ENCODE measurements at places on chromosomes 12 and 14.

GRCh38 chr14:56324856-56325699 lies 206.9 kb downstream of the PELI2 start:
- peak; percentile 8 for DNase-seq

DNA sequence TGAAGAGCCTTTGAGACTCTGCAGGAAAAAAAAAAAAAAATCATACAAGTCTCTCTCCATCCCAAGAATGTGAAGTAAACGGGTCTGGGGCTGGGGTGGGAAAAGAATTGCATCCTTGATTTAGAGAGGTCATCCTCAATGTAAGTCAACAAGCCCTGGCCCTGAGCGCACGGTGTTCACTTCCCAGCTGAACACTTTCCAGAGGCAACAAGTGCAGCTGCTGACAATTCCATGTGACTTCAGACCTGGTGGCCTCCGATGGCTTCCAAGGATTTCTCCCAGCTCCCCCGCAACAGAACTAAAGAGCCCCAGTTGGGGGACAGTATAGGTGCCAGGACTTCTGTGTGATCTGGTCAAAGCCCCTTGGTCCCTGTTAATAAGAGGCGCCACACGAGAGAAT lies 2.4 kb downstream of the RILPL1 start:
- no peak for DNase-seq

DNA sequence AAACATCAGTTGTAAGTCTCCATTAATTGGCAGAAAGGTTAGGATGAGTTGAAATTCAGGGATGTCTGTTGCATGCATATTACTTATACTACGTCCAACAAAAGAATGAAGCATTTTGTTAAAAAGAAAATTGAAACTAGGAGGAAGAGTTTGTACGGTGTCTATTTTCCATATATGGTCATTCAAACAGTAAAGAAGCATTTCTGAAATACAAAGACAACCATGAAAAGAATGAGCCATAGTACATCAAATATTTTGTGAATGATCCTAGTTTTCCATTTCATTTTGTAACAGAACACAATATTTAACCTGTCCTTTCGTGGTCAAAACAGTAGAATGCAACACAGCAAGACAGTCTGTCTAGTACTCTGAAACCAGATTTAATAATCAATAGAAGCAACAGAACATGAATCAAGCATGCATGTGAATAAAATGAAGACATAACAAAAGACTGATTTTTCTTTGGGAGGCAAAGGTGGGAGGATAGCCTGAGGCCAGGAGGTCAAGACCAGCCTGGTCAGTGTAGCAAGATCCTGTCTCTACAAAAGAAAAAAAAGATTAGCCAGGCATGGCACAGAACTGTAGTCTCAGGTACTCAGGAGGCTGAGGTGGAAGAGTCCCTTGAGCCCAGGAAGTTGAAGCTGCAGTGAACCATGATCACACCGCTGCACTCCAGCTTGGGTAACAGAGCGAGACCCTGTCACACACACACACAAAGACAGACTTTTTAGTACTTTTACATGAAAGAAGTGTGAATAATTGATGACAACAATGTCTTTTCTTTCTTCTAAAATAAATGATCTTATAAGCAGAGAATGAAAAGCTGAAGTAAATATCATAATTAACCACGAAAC lies 156.0 kb downstream of the LRIG3 start:
- DNase-seq, result peak; percentile 69

GRCh38 chr12:69509308-69509736 lies 39.1 kb downstream of the FRS2 start:
- DNase-seq, result peak; percentile 49

GRCh38 chr14:93955850-93956481 lies 20.4 kb downstream of the ASB2 start:
- no peak for DNase-seq

GRCh38 chr12:90999527-90999926 lies 5.2 kb downstream of the EPYC start:
- peak; percentile 49 for DNase-seq

- peak; percentile 27 for DNase-seq
Measured at GRCh38 chr14:90820958-90821357, 4.7 kb upstream of the TTC7B start.

GRCh38 chr14:89466484-89466883 lies 49.5 kb upstream of the FOXN3 start:
- no peak for DNase-seq

Measured in HCEC 1CT (cell line).